ENCODE measurements at places on chromosomes 11 and 22.

DNA sequence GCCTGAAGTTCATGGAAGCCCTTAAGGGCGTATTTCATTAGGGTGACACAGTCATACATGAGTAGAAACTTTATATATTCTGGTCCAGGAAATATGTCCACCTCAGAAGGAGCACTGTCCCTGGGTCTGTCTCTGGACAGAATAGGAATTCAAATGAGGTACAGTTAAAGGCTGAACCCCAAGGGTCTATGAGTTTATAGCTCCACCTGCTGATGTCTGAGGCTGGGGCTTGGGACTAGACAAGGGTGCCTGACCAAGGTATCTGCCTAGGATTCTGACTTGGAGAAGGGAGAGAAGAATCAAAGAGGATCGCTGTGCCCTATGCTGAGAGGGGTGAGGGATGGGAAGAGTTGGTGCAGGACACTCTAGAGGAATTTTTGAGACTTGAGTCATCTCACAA, 14.9 kb downstream of the HEPHL1 start:
- no peak for DNase-seq

DNA sequence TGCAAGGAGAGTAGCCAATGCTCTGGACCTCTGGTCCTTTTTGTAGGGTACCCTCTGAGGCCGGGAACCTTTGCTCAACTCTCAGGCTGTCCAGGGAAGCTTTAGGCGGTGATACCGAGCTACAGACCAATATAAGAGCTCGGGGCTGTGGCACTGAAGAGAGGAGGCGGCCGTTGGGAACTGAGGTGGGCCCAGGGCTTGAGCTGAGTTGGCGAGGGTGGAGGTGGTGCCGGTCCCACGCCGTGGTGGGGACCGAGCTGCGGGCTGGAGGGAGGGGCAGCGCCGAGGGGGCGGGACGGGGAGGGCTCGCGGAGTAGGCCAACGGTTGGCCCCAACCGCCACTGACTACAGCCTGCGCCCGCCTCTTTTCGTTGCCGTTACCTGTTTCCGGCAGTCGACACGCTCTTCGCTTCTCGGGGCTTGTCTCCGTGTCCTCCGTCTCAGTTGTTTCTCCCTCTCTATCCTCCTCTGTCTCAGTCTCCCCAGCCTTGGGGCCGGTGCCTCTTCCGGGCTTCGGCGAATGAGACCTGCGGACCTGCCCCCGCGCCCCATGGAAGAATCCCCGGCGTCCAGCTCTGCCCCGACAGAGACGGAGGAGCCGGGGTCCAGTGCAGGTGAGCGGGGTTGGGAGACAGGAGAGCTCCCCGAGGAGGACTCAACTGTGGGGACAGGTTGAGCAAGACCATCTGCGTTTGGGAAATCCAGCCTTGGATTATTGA, at the start of gene NEU3:
Gene NEU3 (plus strand): TSS at position 393 of the 719 bp plus-strand sequence. CDS start 128 bp downstream, at position 521.
- DNase-seq, result peak; percentile 71

GRCh38 chr11:121274332-121274991, 18.1 kb upstream of the SC5D start:
- peak; percentile 85 for DNase-seq

DNA sequence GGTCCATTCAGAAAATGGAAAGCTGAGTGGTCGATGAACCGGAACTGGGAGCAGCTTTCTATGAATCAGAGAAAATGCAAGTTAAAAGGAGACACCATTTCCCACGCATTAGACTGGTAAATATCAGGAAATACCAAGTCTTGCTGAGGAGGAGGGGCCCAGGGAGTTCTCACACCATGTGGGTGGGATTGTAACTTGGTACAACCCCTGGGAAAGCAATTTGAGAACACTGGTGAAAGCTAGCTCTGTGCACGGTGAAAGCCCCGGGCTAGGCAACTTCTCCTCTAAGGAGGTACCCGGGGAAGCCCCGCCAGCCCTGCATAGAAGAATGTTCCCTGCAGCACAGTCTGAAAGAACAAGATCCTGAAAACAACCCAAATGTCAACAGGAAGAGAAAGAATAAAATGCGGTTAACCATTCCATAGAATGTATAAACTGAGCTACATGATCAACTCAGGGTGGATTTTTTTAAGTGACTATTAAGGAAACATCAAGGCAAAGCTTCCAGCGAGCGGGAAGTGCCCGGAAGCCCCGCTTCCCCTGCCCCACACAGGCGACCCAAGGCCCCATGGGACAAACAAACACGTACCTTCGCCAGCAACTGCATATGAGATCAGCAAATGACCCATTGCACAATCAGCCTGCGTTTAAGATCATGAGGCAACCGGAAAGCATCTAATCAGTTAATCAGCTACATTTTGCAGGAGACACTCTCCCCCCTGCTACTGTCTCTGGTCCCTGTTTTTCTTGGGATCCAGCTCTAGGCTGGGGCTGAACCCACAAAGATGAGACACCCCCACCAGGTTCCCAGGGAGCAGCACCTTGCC, 11.3 kb downstream of the SHANK2 start:
- peak; percentile 88 for DNase-seq

DNA sequence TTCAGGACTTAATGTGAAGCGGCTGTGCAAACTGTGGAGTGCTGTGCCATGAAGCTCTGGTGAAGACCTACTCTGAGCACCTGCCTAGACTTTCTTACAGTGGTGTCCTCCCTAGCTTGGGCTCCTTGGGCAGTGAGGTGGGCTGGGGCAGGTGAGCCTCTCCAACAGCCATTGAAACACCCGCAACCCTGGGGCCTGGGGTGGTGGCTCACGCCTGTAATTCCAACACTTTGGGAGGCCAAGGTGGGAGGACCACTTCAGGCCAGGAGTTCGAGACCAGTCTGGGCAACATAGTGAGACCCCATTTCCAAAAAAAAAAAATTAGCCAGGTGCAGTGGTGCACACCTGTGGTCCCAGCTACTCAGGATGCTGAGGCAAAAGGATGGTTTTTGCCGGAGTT, 14.3 kb upstream of the SEC14L3 start:
- no peak for DNase-seq

DNA sequence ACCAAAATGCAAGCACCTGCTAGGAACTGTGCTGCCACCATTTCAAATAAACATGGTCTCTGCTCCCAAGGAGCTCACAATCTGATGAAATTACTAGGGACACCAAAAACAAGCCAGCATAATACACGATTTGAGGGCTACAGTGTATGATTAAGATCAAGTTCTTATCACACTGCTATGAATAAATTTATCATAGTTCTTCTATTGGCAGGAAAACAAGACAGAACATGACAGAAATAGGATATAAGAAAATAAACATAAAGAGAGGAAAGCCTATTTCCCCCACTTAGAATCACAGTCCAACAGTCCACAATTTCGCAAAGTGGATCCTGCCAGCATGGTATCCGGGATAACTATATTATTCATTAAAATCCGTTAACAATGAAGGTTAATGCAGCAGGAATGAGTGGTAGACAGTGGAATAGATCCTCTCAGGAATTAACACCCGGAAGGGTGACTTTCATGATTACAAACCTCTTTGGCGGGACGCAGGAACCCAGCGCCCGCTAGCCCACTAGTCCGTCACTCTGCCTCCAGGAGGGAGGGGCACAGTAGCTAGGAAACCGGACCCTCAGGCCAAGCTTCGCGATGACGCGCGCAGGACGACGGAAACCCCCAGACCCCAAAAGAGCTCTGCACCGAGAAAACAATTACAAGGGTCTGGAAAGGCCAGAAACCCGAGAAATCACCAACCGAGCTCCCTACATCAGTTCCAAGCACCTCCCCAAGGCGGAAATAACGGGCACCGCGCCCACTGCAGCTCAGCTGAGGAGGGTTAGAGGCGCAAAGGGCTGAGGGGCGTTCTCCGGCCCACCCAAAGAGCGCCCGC, 607 bp downstream of the CCDC82 start:
- peak; percentile 53 for DNase-seq

- no peak for DNase-seq
These were observed 53.3 kb downstream of the WNT11 start for GRCh38 chr11:76152741-76153570.

GRCh38 chr11:27464289-27464696, 8.3 kb downstream of the LGR4 start:
- DNase-seq, result peak; percentile 86

GRCh38 chr22:44801476-44801875, 49.1 kb downstream of the ARHGAP8 start:
- no peak for DNase-seq

- no peak for DNase-seq
These were observed 56.5 kb upstream of the AMPD3 start for GRCh38 chr11:10398525-10398924.

DNA sequence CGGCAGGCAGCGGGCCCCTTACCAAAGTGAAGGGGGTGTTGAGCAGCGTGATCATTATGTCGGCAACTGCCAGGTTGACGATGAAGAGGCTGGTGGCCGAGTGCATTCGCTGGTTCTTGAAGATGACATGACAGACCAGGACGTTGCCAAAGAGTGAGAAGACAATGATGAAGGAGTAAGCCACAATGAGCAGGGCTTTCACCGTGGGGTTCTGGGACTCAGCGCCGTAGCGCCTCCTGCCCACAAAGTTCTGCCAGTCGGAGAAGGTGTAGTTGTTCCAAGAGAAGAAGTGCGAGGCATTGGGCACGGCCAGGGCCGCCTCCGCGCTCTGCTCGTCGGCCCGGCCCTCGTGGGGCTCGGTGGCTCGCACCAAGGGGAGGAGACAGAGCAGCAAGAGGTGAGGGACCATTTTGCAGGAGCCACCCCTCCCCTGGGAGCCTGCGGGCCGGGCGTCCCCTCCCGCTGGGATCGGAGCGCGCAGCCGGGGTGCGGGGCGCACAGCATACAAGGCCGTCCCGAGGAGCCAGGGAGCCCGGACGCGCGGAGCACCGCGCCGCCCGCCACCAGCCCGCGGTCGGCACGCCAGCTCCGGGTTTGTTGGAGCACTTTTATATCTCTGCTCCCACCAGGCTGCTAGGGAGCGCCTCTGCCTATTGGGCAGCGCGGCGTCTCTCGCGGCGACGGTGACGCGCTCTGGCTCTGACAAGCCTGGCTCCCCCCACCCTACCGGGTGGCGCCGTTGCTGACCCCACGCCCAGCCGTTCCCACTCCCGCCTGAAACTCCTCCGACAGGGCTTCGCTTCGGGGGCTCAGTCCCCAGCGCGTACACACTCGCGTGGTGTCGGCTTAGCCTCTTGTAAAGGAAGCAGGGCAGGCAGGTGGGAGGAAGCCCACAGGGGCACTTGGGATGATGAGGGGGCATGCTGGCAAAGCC, at the start of gene GPR83:
Gene GPR83 (minus strand): TSS at position 581 of the 934 bp plus-strand sequence. CDS start 172 bp downstream, at position 409.
- no peak for DNase-seq

DNA sequence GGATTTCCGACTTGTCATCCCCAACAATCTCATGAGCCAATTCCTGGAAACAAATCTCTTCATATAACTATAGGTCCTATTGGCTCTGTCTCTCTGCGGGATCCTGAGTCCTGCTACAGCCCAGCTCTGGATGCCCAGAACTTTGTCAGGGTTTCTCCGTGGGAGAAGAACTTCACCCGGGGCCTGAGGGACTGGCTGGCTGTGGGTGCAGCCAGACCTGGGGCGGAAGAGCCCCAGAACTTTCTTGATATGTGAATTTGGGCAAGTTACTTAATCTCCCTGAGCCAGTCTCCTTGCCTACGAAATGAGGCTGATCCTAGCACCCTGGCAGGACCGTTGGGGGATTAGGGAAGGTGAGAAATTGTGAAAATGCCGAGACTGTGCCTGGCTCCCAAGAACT, 6.6 kb upstream of the TRIM29 start:
- no peak for DNase-seq

GRCh38 chr11:63913866-63914830, 2.8 kb downstream of the RCOR2 start:
- no peak for DNase-seq

DNA sequence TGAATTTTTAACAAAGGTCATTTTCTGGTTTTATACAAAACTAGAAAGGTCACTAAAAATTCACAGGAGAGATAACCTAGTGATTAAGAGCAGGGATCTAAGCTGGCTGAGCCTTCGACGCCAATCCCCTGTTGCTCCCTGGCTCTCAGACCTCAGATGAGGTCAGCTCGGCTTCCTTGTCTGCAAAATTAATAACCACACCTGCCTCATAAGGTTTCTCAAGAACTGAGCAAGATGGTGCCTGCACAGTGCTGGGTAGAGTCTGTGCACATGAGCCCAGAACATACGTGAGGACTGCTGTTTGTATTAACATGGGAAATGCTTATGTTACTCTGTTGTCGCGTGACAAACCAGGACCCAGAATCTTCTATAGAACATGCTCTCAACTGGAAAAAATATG, 24.4 kb upstream of the CD5 start:
- no peak for DNase-seq

- DNase-seq, result no peak
These were observed 144.0 kb downstream of the SPON1 start for GRCh38 chr11:14106303-14107049.

DNA sequence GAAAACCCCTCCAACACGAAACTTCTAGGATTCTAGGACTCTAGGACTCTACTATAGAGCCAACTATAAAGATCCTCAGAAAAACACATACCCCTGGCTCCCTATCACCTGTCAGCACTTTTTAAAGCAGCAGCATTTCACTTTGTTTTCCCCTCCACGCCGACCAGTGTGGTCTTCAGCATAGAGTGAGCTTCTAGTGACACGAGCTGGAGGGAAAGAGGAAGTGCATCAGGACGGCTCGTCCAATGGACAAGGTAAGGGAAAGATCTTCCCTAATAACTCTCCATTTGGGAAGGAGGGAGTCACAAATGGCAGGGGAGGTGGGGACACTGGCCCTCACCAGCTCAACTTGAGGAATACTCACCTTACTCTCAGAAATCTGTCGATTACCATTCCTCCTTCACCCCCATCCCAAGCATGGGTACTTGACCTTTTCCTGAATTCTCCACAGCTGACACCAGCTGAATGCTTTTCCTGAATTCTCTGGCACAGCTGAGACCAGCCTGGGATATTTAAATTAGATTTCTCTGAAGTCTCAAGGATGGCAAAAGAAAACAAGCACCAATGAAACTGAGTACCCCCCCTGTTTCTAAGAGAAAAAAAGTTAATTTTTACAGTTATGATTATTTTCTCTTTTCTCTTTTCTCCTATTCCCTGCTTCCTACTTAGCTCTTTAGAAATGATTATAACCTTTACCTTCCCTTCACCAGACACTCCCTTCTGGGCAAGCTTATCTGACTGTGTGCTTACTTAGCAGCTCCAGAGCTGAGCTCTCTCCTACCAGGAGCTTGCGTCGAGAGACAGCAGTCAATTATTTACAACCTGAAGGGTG, 33.3 kb upstream of the NNMT start:
- peak; percentile 32 for DNase-seq

DNA sequence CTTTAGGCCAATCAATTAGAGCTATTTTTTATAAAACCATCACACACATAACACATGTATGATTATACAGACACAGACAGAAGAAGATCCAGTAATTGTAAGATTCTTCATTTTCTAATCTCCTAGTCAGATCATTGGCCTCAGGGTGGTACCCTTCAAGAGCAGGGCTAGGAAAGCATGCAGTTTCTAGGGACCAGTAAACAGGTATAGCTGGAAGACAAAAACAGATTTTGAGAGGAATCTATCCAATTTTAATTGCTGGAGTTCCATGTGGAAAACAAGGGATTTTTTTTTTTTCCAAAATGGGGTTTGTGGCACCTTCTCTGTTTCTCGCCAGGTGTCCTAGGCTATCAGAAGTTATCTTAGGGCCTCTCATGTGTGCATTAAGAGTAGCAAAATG, 29.6 kb downstream of the METTL15 start:
- no peak for DNase-seq

DNA sequence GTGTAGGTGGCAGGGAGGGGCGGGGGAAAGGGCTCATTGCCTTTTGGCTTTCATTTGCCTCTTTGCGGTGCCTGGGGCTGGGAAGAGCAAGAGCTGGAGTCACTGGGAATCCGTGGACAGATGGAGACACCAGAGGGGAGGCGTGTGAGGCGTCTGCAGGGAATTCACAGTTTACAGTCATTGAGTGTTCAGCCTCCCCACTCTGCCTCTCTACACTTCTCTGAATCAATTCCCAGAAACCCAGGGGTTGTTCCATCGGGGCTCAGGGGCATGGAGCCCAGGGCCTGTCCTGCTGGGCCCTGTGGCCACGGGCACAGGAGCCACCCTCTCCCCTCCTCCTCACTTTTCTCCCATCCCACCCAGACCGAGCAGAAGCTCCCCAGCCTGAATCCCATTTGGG, 160.5 kb upstream of the NAV2 start:
- no peak for DNase-seq
